LHCN-M2 (cell line): ENCODE measurements at places on chromosomes 6 and 20. TPM values are rescaled to one million over a fixed set of nuclear protein-coding genes. Genes with fewer than 3 reads are reported as not detected.

The HLA-DQB1 gene
- total RNA-seq = not detected in 2 replicates

The GNMT gene
- not detected in 2 replicates for total RNA-seq

The FOXQ1 gene
- 0.17 and 0.58 TPM in 2 replicates for total RNA-seq

The BANF2 gene
- total RNA-seq = not detected in 2 replicates

The NNAT gene
- total RNA-seq = 0.26 TPM in 1 of 2 replicates, not detected in the other

The SLC17A2 gene
- not detected in 2 replicates for total RNA-seq

The GSTA2 gene
- not detected in 2 replicates for total RNA-seq

The KCNQ5 gene
- 7.1 and 8.7 TPM in 2 replicates for total RNA-seq

The AURKA gene
- total RNA-seq = 117 and 130 TPM in 2 replicates

The CLPSL1 gene
- not detected in 2 replicates for total RNA-seq

The MEP1A gene
- total RNA-seq = not detected in 2 replicates

The OR11A1 gene
- not detected in 2 replicates for total RNA-seq

The NFKBIL1 gene
- total RNA-seq = 21.2 and 26.8 TPM in 2 replicates

The TUBB2B gene
- 23.3 and 31.3 TPM in 2 replicates for total RNA-seq

- DNase-seq = no peak
These were observed 261.2 kb downstream of the HIVEP2 start for GRCh38 chr6:142683714-142684141.

DNA sequence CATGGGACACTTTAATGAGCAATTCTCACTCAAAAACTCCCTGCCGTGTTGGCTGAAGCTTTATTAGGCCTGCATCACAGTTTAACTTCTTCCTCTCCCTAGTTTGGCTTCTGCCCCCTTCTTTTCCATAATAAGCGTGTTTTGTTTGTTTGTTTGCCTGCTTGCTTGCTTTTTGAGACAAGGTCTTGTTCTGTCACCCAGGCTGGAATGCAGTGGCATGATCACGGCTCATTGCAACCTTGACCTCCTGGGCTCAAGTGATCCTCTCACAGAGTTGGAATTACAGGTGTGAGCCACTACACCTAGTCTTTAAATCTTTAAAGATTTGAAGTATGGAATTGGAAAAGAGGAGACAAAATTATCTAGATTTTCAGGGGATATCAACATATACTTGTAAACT is 25.4 kb upstream of the DNAAF9 start:
- DNase-seq = no peak

DNA sequence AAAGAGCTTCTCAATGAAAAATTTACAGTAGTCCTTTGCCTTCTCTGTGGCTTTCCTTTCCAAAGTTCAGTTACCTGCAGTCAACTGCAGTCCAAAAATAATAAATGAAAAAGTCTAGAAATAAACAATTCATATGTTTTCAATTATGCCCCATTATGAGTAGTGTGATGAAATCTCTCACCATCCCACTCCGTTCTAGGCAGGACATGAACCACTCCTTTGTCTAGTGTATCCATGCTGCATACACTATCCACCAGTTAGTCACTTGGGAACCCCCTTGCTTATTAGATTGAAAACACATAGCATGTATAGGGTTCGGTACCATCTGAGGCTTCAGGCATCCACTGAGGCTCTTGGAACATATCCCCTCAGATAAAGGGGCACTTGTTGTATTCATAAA is 80.6 kb upstream of the EYA4 start:
- DNase-seq = no peak

- no peak for DNase-seq
These were observed 54.9 kb downstream of the BCAS1 start for GRCh38 chr20:54015496-54015895.

DNA sequence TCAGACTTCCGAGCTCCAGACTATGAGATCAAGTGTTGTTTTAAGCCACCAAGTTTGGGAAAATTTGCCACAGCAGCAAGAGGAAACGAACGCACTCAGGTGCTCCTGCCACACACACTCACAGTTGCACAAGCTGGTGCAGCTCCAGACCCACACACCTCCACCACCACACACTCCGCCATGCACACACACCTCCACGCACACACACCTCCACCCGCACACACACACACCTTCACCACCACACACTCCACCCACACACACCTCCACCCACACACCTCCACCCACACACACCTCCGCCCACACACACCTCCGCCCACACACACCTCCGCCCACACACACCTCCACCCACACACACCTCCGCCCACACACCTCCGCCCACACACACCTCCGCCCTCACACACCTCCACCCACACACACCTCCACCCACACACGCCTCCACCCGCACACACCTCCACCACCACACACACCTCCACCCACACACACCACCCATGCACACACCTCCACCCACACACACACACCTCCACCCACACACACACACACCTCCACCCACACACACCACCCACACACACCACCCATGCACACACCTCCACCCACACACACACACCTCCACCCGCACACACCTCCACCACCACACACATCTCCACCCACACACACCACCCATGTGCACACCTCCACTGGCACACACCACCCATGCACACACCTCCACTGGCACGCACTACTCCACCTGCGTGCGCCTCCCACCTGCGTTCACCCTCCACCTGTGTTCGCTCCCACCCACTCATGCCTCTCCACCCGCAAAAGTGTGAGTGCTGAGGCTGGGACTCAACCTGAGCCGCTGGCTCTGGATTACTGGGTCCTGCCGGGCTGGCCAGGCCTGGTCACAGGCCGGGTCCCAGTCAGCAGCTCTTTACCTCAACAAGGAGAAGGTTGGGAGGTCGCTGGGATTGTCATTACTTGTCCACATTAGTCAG is 175.6 kb downstream of the BMP7 start:
- DNase-seq = no peak

DNA sequence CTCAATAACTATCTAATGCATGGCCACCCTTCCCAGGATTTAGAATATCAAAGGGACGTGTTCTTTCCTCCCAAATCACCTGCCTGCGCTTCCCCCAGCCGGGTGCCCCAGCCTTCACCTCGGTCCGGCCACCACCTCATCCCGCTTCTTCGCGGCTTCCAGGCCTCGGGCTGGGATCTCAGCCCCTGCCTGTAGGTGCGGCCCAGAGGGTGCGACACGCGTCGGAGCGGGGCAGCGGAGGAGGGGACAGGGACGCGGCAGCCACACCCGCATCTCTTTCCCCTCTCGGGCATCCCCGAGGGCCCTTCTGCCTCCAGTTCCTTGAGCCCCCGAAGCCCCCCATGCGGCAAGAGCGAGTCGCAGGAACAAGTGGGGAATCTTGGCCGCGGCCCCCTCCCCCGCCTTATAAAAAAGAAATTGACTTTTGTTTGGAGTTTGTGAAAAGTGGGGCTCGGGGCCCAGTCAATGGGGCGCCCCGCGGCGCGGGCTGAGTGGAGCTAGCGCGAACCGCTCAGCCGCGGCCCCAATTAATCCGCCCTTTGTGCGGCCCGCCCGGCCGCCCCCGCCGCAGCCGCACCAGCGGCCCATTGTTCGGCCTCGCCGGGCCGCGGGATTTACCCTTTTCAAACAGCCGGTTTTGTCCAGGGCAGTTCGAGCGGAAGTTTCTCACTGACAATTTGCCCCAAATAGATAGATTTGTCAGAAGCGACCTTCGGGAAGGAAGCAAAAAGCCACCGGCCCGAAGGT is 8.4 kb upstream of the NR2E1 start:
- no peak for DNase-seq

DNA sequence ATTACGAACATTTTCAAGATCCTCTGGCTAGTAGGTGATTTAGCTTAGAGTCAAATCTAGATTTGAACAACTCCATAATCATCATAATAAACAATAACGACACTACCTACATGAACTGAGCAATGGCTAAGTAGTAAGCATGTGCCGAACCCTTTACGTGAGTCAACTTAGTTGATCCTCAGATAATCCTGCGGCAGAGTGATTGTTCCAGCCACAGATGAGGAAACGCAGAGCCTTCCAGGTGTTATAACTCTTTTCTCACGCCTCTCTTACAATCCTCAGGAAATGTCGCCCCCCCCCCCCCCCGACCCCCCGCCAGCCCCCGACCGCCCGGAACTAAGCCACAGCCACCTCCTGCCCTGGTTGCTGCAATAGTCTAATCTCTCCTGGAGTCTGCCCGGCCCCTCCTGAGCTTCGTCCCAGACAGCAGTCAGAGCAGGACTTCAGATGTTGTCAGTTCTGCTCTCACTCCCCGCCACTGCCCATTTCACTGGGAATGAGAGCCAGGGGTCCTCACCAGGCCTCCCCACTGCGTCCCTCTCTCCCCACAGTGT is 141.5 kb upstream of the AGPAT4 start:
- no peak for DNase-seq

GRCh38 chr6:112752305-112752704 is 405.2 kb downstream of the RFPL4B start:
- DNase-seq = no peak

GRCh38 chr6:40848038-40848437 is 191.0 kb downstream of the UNC5CL start:
- no peak for DNase-seq

DNA sequence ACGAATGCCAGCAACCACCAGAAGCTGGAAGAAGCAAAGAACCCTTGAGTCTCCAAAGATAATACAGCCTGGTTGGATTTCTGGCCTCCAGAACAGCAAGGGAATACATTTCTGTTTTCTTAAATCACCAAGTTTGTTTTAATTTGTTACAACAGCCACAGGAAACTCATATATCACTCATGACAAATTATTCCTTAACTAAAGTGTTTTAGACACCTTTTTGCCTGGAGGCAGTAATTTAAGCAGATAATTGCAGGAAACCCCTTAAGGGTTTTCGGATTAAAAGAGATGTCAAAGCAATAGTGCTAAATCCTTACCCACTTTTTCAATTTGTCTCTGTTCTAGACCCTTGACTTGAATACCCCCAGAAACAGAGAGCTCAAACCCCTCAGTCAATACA is 1050.0 kb downstream of the EPHA7 start:
- no peak for DNase-seq

GRCh38 chr20:51832276-51832675 is 30.0 kb upstream of the SALL4 start:
- no peak for DNase-seq

DNA sequence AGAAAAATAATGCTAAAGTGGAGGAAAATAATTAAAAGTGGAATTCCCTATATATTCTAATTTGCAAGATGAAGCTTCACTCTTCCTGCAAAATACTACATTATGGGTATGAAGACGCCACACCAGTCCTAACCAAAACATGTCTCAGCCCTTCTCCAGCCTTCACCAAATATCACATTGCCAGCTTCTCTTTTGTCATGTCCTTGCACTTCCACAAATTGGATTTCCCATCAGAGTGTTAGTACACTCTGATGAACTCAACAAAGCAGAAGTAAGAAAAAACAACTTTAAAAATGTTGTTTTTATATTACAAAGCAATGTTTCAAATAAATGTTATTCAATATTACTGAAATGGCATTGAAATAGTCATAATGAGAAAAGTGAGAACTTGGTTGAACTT is 62.4 kb upstream of the RNF146 start:
- no peak for DNase-seq

- no peak for DNase-seq
These were observed 1.4 kb downstream of the TOP1 start for GRCh38 chr20:41030061-41030460.

- no peak for DNase-seq
These were observed 6.0 kb upstream of the ARMC12 start for GRCh38 chr6:35730745-35731413.
